ENCODE measurements at places on chromosomes 12 and 14.

GRCh38 chr12:64522316-64522715 lies 70.4 kb downstream of the TBK1 start:
- no peak for DNase-seq

GRCh38 chr12:29238822-29239291 lies 89.8 kb downstream of the FAR2 start:
- no peak for DNase-seq

DNA sequence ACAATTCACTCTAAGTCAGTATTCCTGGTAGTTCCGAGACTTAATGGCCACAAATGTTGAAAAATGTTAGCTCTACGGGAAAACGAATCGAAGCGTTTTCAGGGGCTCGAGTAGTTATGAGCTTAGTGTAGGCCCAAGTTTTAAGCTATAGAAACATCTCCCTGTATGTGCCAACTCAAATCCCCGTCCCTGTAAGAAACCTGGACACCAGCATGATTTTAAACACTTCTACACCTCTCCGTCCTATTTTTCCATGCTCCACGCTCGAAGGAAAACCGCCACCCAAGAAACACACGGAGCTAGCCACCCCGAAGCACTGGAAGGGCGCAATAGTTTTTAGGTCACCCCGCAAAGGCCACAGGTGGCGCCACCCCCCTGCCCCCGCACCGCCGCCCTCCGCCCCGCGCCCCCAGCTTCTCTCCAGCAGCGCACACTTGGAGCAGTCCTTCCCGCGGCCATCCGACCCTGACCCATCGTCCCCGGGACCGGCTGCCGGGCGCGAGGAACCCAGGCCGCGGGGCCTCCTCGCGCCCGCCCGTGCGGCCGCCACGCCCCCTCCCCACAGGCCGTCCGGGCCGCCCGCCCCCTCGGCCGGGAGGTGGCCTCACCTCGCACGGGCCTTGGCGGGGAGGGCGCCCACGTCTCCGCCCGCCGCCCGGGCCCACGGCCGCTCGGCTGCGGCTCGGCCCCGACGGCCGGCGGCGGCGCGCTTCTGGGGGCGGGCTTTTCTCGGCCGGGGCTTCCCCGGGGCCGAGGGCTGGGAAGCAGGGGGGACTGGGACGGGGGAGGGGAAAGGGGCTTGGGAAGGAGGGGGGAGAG lies 522 bp downstream of the R3HDM2 start:
- peak; percentile 70 for DNase-seq

- DNase-seq = no peak
Measured at GRCh38 chr12:123948401-123948795, 24.2 kb downstream of the CCDC92 start.

DNA sequence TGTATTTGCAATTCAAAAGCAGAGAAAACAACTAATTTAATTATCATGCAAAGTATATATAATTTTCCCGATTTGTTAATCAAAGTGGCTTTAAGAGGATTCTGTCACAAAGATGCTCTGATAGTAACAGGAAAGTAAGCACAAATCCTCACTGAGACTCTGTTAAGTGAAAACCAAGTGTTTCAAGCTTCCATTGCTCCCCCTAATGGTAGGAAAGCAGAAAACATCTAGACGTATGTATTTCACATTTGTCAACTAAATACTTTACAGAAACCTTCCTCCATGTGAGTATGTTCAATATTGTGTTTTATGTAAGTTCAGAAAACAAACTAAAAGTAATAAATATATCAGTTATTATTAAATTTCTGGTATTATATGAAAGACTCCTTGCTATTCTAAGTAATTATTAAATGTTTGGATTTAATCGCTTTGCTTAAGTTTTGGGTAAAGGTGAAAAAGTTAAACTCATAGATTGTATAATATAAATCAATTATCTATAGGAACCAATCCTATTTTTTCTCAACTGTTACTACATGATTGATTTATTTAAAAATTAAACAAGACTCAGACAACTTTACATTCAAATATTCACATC lies 1.5 kb upstream of the NTS start:
- no peak for DNase-seq

DNA sequence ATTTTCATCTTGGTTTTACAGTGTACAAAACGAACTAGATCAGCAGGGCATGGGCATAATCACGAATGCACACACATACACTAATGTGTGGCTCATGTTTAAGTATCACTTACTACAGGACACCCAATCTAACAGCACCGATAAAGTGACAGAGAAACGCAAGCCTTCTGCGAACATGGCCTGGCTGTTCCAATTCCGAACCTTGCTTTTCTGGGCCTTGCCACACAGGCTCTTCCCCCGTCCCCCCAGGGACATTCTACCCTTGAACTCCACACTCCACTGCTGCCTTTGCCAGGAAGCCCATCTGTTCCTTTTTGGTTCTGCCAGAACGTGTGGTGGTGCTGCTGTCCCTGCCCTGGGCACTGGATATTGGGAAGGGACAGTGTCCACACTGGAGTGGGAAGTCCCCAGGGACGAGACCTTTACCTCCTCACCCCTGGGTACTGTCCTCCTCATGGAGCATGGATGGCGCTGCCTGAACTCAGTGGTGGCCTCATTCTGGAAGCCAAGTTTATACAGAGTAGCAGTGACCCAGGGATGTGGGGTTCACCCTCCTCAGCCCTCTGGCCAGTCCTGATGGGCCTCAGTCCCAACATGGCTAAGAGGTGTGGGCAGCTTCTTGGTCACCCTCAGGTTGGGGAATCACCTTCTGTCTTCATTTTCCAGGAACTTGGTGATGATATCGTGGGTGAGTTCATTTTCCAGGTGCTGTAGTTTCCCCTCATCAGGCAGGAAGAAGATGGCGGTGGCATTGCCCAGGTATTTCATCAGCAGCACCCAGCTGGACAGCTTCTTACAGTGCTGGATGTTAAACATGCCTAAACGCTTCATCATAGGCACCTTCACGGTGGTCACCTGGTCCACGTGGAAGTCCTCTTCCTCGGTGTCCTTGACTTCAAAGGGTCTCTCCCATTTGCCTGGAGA lies 7.9 kb downstream of the SERPINA1 start:
- DNase-seq = peak; percentile 41

DNA sequence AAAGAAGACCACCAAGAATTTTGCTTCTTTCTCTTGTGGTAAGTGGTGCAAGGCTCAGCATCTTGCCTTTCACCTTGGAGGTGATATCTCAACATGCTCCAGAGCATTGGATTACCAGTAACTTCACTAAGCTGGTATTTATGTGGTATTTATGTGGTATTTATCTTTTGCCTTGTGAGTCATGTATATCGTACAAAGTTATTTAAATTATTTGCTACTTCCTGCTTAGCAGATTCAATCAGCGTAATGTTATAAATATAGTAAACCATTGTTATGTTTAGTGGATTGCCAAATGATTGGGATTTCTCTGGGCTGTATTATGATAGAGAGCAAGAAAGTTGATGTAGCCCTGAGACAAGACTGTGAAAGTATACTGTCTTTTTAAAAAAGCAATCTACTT lies 366.4 kb downstream of the IPO8 start:
- no peak for DNase-seq

DNA sequence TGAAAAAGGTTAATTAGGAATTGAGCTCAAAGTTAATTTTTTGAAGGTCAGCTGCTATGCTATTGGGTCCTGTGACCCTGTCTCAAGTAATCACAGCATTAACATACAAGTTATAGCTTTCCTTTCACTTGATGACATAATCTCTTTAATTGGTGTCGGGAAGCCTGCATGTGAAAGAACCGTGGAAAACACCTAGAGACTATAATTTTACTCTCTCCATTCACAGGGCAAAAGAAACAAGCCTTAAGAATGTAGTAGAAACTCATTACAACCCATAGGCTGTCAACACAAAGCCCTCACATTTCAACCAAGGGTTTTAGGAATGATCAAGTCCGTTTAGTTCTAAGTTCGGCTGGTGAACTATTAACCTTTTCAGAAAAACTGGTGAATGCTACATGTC lies 104.4 kb downstream of the PPM1A start:
- no peak for DNase-seq

- DNase-seq = no peak
Measured at GRCh38 chr14:68841016-68841809, 48.3 kb upstream of the ZFP36L1 start.
